ENCODE measurements at places on chromosomes 1 and 21. TPM values are rescaled to one million over a fixed set of nuclear protein-coding genes. Genes with fewer than 3 reads are reported as not detected.

- DNase-seq = no peak
Measured at GRCh38 chr1:220462752-220463151, 65.2 kb upstream of the MARK1 start.

DNA sequence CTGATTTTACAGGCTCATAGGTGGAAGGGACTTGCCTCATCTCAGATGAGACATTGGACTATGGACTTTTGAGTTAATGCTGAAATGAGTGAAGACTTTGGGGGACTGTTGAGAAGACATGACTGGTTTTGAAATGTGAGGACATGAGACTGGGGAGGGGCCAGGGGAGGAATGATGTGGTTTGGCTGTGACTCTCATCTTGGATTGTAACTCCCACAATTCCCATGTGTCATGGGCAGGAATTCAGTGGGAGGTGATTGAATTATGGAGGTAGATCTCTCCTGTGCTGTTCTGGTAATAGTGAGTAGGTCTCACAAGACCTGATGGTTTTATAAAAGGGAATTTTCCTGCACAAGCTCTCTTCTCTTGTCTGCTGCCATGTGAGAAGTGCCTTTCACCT is 20.8 kb downstream of the SCYL3 start:
- no peak for DNase-seq

DNA sequence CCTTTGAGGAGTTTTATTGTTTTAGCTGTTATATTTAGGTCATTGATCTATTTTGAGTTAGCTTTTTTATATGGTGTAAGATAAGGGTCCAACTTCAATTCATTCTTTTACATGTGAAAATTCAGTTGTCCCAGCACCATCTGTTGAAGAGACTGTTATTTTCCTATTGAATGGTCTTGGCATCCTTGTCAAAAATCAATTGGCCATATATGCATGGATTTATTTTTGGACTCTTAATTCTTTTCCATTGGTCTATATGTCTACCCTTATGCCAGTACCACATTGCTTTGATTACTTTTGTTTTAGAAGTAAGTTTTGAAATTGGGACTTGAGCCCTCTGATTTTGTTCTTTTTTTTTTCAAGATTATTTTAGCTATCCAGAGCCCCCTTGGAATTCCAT is 35.8 kb upstream of the HUNK start:
- DNase-seq = no peak

DNA sequence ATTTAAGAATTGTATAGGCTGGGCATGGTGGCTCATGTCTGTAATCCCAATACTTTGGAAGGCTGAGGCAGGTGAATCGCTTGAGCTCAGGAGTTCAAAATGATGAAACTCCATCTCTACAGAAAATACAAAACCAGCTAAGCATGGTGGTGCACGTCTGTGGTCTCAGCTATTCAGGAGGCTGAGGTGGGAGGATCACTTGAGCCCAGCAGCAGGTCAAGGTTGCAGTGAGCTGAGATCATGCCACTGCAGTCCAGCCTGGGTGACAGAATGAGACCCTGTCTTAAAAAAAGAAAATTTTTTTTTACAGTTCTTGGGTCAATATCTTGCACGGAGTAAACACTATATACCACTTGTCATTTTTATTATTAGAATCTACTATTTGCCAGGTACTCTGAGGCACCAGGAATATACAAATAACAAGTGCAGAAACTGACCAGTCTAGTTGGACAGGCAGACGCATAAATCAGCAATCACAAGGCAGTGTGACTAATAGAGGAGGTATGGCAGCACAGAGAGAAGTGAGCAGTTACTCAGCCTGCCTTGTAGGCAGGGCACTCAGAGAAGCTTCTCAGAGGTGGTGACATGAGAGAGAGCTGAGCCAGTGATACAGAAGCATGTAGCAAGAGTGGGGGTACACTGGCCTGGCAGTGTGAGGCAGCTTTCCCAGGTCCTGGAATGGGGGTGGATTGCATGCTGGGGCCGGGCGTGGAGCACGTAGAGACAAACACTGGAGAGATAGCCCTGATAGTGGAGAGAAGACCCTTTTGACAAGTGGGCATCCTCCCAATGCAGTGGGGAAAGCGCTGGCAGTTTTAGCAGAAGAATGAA is 8.0 kb downstream of the PHLDA3 start:
- no peak for DNase-seq

DNA sequence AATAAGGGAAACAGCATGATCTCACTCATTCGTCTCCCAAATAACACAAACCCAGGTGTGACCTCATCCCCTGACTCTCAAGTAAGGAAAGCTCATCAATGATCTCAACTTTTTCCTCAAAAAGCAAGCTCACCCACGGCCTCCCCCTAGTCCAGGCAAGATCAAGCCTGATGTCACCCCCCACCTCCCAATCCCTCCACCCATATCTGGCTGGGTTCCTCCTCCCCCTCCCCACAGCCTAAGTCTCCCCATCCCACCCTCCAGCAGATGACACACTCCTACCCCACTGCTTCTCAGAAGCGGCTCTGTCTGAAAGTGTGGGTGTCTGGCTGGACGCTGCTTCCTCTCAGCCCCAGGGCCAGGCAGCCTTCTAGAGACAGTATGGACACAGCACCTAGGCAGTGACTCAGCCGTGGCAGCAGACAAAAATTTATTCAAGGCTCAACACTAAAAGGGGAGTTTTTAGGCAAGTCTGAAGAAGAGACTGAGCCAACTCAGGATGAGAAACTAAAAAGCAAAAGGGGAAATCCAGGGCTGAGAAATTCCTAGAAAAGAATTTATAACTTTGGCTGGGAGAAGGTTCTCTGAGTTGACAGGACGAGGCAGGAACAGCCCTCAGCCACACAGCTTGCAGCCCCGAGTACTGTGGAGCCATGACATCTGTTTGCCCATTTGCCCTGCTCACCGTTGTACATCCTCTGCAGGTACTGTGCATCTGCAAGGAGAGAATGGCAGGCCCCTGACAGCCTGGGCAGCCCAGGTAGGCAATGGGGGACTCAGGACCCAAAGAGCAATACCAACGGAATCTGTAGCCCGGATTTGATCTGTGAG is 81.6 kb upstream of the LRRC8D start:
- DNase-seq = no peak

- DNase-seq = no peak
Measured at GRCh38 chr1:48730164-48730910, 46.4 kb downstream of the BEND5 start.

DNA sequence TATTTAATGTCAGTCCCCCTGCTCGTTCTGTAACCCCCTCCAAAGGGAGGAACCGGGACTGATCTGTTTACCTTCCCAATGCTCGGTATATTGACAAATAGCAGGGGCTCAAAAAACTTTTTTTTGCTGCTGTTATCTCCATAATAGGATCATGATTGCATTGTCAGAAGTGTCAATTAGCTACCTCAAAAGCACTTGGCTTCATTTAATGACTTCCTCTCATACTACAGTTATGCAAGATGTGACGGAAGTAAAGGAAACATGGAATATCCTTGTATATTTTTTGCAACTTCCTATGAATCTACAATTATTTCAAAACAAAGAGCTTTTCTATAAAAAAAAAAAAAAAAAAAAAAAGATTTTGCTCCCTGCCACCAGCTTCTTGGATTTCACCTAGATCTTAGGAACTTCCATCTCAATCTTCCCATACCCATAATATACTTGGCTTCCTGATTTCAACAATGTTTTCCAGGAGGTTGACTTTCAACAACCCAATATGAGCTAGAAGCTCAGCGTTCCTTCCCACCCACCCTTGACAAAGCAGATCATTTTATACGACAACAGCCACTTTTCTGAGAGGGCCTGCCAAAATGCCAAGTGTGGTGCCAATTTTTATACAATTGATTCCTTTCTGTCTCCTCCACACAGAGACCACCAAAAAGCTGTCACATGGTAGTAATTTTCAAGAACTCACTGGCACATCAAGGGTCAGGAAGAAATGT is 71.7 kb downstream of the SETD4 start:
- DNase-seq = no peak

DNA sequence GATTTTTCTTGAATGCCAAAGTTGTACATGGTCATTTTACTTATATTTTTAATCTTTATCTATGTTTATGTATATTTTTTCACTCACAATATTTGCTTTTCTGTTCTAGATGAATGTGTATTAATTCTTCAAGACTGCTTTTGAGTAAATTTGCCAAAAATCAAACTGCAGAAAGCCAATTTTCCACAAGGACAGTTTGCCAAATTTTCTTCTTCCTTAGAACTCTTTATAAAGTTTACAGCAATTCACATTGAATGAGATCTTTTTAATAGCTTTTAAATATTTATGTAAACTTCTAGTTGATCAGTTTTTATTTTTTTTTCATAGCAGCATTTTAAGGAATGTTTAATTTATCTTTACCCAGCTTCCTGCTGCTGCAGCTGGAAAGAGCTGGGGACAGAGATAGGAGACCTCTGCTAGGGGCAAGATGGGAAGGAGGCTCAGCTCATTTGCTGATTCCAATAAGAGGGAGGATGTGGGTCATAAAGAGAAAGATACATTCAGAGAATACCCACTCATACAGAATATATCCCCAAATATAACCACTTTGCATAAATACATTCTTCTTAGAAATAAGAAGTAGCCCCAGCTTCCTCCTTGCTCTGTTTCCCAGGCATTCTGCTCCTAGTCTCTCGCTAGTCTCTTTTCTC is 93.0 kb downstream of the ODF2L start:
- no peak for DNase-seq

GRCh38 chr1:44019466-44019948 is 11.8 kb downstream of the SLC6A9 start:
- no peak for DNase-seq

GRCh38 chr1:212486619-212486975 is 53.9 kb downstream of the NENF start:
- DNase-seq = no peak

DNA sequence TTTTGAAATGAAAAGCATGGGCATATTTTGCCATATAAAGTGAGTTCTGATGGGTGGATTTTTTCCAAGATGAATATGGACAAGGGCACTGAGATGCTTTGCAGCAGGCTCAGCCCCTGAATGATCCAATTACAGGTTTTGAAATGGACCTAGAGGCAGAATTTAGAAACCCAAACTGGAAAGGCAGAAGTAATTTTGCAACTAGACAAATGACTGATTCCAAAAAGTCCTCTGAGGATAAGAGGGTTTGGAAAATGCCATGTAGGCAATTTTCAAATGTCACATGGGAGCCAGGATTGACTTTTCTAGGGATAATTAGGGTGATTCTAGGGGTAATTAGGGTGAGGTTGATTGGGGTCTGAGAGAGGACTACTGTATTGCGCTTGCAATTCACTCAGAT is 148.9 kb upstream of the ZNF648 start:
- DNase-seq = no peak

- DNase-seq = no peak
Measured at GRCh38 chr1:172287208-172287607, 133.3 kb upstream of the C1orf105 start.

DNA sequence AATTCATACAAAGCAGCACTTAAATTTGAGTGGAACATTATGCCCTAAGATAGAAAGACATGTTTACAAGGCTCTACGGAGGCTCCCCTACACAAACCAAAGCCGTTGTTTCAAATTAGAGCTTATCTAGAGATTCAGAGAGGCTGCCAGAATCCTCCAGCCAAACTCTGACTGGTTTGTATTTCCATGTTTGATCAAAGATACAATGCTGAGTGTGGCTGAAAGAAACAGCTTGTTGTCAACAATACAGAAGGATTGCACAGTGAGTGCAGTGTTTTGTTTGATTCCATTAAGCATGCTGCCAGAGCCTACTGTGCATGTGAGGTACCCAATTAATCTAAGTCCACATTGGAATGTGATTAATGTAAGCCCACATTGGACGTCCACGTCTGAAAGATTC is 402.7 kb downstream of the DISC1 start:
- DNase-seq = no peak

DNA sequence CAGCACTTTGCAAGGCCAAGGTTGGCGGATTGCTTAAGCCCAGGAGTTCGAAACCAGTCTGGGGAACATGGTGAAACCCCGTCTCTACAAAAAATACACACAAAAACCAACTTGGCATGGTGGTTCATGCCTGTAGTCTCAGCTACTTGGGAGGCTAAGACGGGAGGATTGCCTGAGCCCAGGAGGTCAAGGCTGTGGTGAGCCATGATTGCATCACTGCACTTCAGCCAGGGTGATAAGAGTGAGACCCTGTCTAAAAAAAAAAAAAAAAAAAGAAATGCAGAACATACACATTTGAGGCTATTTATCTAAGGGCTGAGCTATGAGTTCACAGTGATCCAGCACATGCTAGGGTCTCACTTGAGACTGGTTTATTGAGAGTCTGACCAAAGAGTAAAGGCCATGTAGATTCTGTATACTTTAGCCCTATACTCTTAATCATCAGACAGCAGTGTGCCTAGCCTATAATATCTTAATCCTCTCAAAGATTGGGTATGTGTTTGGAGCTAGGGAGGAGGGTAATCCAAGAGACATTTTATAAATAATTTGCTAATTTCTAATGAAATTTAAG is 23.9 kb downstream of the RNF2 start:
- no peak for DNase-seq

DNA sequence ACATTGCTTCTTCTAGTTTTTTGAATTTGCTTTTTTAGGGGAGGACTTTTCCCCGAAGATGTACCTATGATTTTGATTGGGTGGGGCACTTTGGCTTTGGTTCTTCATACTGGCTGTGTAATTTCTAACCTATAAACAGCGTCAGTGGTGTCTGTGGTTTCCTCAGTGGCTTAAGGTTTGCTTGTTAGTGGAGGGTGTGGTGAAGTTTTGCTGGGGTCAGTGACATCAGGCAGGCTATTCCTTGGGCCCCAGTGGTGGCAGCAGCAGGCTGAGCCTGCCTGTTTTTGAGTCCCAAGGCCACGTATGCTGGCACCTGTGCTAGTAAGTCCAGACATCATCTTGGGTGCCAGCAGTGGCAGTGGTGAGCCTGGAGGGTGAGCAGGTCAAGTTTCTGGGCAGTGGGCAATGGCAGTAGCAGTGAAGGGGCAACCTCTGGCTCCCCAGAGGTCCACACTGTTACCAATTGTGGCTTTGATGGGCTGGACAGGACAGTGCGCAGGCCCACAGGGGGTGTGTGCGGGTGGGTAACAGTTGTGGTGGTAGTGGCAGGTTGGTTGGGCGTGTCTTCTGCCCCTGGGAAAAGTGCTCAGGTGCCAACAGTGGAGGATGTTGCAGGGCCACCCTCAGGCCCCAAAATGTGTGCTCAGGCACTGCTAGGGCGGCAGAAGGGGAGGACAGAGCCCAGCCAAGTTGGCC is 54.9 kb upstream of the B3GALT2 start:
- no peak for DNase-seq

GRCh38 chr1:223421025-223421424 is 27.8 kb downstream of the CCDC185 start:
- DNase-seq = no peak

DNA sequence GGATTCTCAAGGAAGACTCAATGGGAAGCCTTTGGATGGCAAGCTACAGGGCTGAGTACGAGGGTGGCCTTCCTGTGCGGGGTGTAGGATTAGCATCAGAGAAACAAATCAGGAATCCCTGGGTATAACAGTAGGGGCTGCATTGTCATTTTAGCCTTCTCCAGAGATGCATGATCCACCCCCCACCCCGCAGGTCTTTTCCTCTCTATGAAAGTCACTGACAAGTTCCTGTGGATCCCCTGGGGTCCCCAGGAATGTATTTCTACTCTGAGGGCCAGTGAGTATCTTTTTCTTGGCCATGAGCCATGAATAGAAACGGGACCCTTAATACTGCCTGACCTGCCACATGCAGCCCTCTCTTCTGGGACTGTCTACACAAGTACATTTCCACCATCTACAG is 473.0 kb upstream of the VAMP3 start:
- no peak for DNase-seq

GRCh38 chr1:36502616-36503015 is 19.9 kb upstream of the CSF3R start:
- no peak for DNase-seq

Gene FLVCR1
- total RNA-seq = 21.2 TPM

Gene KCNJ9
- not detected for total RNA-seq

Gene KIF17
- total RNA-seq = 0.74 TPM

Gene COL8A2
- not detected for total RNA-seq

Gene TNN
- total RNA-seq = not detected

Gene MANEAL
- total RNA-seq = 20.0 TPM

Gene THEM5
- not detected for total RNA-seq
